ENCODE measurements at places on chromosomes 3 and 15.

DNA sequence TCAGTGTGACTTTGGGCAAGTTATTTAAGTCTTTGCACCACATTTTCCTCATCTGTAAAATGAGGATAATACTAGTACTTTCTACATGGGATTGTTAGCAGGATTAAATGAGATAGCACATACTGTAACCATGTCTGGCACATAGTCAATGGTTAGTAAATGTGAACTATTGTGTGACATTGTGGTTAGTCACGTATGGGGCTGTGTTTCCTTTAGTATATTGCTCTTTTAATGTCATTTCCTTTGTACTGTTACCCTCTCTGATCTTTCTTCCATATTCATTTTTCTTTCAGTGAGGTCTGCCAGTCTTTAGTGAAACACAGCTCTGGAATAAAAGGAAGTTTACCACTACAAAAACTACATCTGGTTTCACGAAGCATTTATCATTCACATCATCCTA lies 21.4 kb downstream of the OPA1 start:
- DNase-seq, result no peak

DNA sequence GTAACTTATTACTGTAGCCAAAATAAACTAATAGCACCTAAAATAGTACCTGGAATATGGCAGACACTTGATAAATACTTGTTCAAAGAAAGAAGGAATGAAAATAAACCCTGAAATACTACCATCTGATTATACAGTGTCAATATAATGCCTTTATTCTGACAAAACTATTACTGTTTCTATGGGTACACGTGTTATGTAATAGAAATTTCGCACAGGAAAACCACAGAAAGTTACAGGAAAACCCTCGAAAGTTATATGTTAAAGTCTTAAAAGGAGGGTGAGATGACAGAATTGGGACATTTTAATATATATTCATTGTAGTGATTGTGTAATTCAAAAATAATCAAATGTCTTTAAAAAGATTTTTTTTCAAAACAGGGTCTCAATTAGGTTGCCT lies 28.8 kb downstream of the ETFA start:
- no peak for DNase-seq

GRCh38 chr3:98884675-98885371 lies 16.7 kb downstream of the DCBLD2 start:
- peak; percentile 78 for DNase-seq

DNA sequence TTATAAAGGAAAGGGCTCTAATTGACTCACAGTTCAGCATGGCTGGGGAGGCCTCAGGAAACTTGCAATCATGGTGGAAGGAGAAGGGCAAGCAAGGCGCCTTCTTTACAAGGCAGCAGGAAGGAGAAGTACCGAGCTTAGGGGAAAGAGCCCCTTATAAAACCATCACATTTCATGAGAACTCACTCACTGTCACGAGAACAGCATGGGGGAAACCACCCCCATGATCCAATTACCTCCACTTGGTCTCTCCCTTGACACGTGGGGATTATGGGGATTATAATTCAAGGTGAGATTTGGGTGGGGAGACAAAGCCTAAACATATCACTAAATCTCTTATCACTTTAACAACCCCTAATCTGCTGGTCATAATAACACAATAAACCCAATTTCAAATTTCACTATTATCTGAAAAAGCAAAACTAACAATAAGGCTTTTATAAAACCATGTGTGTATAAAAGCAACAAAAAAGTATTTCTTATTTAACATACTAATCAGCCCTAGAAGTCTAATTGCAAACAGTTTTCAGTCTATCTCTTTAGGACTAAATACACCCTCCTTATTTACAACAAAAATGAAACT lies 43.2 kb downstream of the SCAPER start:
- DNase-seq, result no peak

DNA sequence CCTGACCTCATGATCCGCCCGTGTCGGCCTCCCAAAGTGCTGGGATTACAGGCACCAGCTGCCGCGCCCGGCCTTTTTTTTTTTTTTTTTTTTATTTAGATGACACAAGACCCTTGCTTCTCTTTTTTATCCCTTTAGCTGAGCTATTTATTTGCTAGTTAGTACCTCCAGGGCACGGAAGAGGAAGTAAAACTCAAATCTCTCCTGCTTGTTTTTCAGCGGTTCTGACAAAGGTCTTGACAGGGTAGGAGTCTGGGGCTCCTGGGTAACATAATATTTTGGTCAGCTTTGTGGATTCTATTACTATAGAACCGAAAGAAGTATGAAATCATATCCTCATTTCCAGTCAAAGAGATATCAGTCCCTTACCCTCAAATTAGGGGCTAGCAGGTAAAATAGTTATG lies 44.0 kb upstream of the ETV5 start:
- DNase-seq, result no peak

GRCh38 chr3:11495948-11496557 lies 147.7 kb downstream of the VGLL4 start:
- no peak for DNase-seq

DNA sequence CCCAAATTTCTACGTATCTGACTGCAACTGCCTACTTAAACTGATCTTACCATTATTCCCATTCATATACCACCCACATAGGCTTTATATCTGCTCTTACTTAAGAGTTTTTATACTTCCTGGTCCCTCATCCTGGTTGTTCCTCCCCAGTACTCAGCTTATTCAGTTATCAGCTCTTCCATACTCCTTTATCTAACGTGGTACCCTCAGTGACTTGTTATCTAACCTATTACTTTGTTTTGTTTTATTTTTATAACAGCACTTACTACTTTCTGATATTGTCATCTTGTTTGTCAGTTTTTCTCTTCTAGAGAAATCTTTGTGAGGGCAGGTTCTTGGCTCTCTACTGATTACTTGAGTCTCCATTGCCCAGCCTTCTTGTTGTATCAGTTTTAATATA lies 100.6 kb downstream of the ZNF609 start:
- DNase-seq, result no peak

- no peak for DNase-seq
Measured at GRCh38 chr3:128515967-128516366, 23.0 kb upstream of the GATA2 start.

DNA sequence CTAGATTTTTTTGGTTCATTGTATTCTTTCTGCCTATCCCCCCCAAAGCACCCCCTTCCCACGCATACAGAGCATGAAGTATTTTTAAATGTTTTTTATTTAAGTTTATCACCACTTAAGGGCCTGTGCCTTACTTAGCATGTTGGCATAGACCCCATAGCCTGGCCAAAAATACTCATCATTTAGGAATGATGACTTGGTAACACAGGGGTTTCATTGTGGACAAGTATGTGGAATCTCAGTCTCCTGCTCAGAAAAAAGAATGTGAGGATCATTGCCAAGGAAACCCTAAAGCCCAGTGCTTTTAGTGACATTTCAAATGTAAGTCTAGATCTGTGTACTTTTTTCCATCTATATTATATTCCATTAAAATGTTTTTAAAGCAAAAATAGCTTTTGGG lies 146.3 kb downstream of the ALCAM start:
- DNase-seq, result peak; percentile 94

DNA sequence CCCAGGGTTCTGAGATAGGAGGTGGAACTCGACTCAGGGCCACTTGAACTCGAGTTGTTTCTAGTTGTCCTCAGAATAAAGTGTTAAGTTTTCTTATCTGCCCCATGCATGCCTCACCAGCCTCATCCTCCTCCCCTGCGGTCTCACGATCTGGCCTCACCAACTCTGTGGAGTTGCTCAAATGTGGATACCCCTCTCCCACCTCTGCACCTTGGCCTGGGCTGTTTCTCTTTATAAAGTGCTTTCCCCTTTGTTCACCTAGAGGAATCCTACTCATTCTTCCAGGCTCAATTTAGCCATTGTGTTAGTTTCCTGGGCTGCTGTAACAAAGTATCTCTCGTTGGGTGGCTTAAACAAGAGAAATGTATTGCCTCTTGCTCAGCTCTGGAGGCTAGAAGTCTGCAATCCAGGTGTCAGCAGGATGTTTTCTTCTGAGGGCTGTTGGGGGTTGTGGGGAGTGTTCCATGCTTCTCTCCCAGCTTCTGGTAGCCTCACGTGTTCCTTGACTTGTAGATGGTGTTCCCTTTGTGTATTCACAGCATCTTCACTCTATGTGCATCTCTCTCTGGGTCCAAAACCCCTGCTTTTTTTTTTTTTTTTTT lies 100.7 kb downstream of the MEX3B start:
- DNase-seq, result no peak

DNA sequence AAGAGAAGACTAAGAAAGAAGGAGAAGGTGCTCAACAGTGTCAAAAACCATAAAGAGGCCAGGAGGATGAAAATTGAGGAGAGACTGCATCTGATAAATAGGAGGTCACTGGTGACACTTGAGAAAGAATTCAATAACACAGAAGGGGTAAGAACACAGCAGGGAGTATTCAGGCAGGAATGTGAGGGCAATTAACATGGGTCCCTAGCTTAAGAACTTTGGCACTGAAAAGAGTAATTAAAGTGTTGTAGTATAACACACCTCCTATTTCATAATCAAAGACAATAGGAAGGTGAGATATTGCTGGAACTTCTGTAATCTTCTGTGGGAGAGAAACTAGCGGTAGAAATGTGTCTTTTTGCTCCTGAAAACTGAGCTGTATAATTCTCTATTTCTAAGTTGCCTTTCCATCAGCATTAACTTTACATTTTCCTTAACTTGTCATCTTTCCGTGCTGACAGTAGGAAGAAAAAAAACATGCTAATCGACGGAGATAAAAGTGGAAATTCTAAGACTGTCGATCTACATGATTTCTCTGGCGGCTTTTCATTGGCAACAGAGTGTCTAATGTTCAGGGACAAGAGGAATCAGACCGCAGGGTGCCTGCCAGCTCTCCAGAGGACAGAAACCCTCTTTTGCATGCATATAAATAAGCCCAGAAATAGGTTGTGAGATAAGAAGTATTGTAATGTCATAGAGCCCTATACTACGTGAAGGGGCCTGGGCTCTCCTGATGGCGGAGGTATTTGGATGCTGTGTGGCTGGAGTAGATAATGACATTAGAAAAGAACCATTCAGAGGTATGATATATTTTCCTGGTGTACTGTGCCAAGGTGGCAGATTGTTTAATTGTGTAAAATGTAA lies 147.9 kb upstream of the GAP43 start:
- no peak for DNase-seq

GRCh38 chr3:45606003-45606402 lies 11.5 kb downstream of the LIMD1 start:
- DNase-seq, result no peak

DNA sequence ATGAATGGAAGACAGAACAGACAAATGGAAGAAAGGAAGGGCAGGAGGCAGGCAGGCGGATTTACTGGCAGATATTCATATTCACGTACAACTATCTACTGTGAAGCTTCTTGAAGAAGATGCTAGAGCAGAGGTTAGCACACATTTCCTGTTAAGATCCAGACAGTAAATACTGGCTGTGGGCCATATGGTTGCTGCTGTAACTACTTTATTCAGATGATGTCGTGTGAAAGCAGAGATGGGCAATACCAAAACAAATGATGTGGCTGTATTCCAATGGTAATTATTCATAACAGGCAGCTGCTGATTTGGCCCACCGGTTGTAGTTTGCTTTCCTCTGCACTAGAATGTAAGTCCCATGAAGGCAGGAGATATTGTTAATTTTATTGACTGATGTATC lies 115.7 kb upstream of the PRTG start:
- DNase-seq, result peak; percentile 50

GRCh38 chr3:40381904-40382616 lies 4.9 kb upstream of the ENTPD3 start:
- no peak for DNase-seq

GRCh38 chr3:359672-360071 lies 163.1 kb downstream of the CHL1 start:
- DNase-seq, result no peak

DNA sequence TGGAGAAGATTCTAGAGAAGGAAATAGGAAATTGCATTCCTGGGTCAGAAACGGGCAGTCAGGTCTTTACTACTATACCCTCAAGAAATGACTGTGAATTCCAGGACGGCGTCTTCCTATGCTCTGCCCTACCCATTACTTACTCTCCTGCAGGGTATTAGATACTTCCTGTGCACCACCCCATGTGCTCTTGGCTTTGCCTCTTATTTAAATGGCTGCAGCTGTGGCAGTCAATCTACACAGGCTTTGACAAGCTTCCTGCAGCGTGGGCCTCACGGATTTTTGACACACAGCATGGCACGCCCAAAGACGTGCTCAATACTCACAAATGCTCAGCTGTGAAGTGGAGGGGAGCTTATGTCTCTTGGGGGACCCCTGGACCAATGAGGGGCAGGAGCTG lies 206.1 kb downstream of the SV2B start:
- no peak for DNase-seq

DNA sequence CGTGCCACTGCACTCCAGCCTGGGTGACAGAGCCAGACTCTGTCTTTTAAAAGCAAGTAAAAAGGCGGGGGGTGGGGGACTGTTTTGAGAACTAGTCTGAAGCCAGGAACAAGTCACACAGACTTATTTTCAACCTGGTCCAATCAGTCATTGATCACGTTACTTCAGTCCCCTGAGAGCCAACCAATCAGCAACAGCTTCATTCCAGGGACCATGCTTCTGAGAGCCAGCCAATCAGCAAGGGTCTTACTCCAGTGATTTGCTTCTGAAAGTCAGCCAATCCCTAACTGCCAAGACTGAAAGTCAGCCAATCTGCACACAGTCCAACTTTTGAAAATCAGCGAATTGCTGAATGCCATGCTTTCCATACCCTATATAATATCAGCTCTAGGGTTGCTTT lies 48.6 kb upstream of the C15orf39 start:
- no peak for DNase-seq

GRCh38 chr3:12991861-12992281 lies 81.4 kb downstream of the IQSEC1 start:
- DNase-seq, result no peak

- DNase-seq, result no peak
Measured at GRCh38 chr3:113275258-113275556, 63.9 kb downstream of the BOC start.

GRCh38 chr3:60674870-60675269 lies 576.4 kb downstream of the FHIT start:
- no peak for DNase-seq

DNA sequence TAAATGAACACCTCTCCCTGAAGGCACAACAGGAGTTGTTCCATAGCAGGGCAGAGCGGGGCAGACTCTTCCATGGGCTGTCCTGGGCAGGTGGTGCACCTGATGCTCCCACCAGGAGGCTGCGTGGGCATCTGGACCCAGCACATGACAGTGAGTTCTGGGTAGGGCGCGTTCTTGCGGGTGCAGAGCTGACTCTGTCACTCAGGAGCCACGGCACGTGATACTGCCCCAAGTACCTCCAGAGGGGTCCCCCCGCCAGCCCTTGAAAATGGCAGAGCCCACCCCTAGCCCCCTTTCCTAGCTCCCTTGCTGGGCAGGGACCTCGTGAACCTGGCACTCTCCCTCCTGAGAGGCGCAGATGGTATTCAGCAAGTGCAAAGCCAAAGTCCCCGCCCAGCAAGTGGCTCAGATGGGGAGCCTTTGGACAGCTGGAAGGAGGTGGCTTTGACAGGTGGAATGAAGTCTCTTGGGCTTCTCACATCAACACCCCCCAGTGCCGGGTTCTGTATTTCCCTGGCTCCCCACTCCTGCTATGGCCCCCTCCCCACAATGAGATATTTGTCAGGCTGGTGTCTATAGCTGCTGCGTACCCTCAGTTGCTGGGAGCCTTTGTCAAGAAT lies 172.1 kb downstream of the TBC1D2B start:
- no peak for DNase-seq

All from AG10803 (cell line).